ENCODE measurements at places on chromosomes 2 and 18.

DNA sequence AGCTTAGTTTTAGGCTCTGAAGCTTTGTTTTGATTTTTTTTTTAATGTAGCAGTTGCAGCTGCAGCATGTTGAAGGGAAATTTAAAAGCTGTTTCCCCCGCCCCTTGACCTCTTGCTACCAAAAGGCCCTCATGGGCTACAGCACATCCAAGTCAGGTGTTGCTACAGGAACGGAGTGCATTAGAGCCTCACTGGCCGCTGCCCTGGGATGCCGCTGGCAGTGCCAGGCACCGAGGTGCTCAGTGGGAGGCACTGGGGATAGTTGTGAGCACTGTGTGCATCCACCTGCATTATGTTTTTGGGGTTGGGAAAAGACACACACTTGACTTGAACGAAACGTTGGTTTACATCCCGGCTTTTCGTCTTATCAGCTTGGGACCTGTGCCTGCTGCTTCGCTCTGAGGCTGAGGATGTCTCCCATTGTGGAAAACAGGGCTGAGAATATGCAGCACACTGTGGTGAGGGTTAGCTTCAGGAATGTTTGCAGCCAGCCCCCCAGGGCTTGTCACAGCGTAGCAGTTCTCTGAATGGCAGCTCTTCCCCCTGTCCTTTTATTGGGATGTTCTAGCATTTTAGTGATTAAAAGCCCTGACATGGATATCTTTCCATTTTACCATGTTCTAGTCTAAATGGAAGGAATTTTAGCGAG, 24.1 kb downstream of the DCDC2C start:
- DNase-seq = no peak

- DNase-seq = peak; percentile 79
Measured at GRCh38 chr2:169507698-169508097, 1.8 kb upstream of the KLHL41 start.

DNA sequence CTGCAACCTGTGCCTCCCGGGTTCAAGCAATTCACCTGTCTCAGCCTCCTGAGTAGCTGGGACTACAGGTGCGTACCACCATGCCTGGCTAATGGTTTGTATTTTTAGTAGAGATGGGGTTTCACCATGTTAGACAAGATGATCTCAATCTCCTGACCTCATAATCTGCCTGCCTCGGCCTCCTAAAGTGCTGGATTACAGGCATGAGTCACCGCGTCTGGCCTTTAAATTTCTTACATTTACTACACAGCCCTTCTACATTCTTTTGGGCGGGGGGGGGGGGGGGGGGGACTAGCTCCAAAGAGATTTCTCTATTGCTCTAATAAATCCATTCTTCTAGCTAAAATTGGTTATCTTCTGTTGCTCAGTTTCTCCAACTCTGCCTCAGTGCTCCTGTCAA, 964.9 kb upstream of the ACVR2A start:
- DNase-seq = no peak

GRCh38 chr2:222945887-222946286, 85.1 kb downstream of the ACSL3 start:
- no peak for DNase-seq

- DNase-seq = no peak
Measured at GRCh38 chr2:9675415-9676351, 44.9 kb upstream of the YWHAQ start.
